Stimulated activated CD4-positive, alpha-beta T cell treated with anti-CD3 and anti-CD28 coated beads, Interleukin-1b, Interleukin-23, amount 100 ng/mL, for 4 hours (primary cell): ENCODE measurements at places on chromosomes 16 and 17.

DNA sequence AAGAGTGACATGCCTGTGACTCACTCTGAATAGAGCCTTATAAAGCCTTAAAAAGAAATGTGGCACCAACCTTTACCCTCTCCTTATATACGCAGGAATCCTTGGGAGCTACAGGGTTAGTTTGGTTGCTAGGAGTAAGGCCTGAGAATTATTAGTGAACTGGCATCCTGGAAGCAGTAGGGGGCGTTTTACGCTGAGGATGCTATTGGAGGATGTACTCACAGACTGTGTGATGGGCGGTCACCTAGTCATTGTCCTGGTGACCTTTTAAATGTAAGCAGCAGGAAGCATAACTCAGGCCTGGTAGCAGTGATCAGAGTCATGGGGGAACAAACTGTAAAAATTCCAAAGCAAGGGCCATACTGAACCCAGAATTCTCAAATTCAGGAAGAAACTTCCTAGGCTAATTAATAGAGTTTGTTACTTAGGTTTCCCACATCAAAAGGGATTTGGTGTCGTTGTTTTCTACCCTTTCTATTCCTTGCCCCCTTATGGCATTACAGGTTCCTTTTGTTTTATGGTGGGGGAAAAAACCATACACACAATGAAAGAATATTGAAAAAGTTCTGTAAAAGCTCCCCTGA, 153.8 kb downstream of the SNX11 start:
- no peak for DNase-seq

DNA sequence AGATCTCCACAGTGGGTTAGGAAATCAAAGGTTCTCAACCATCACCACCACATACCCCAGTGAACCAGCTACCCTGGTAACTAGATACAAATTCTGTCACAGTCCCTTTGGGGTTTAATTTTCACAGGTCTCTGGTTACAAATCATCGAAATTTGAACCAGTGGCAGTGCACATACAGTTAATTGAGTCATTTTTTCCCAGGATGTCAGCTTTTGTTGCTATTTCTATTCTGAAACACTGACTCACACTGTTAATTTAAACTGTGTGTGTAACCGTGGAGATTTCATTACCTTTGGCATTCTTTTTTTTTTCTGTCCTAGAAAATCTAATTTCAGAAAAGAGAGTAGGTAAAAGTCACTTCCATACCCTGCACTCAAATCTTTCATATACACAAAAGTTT, 511.5 kb downstream of the TOX3 start:
- DNase-seq: no peak

- DNase-seq: no peak
Measured at GRCh38 chr17:3808701-3809100, 7.7 kb upstream of the ITGAE start.

GRCh38 chr16:3059723-3060242, 5.7 kb upstream of the IL32 start:
- DNase-seq: no peak

DNA sequence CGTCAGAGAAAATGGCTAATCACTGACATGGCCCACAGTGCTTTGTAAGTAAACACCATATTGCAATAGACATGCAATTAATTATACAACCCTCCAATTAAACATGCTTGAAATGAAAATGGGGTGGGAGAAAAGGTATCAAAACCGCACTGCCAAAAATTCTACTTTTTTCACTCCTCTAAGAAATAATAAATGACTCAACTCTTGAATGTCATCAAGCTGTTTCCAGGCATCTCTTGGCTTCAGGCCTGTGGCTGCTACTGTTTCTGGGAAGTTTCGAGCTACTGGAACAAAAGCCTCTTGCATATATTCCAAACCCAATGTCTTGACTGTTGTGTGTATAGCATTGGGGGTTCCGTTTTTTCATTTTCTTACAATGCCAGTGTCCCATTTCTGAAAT, 412.6 kb downstream of the RBFOX1 start:
- no peak for DNase-seq

GRCh38 chr17:16444258-16444886, 29.0 kb downstream of the TRPV2 start:
- DNase-seq: no peak

- DNase-seq: peak; percentile 56
Measured at GRCh38 chr17:78013683-78014467, 55.4 kb downstream of the TNRC6C start.

GRCh38 chr16:11238272-11239202, 17.5 kb downstream of the SOCS1 start:
- no peak for DNase-seq

- no peak for DNase-seq
Measured at GRCh38 chr16:59849716-59850115, 1115.6 kb upstream of the GOT2 start.

GRCh38 chr17:76174037-76174436, 33.0 kb upstream of the FOXJ1 start:
- DNase-seq: no peak

DNA sequence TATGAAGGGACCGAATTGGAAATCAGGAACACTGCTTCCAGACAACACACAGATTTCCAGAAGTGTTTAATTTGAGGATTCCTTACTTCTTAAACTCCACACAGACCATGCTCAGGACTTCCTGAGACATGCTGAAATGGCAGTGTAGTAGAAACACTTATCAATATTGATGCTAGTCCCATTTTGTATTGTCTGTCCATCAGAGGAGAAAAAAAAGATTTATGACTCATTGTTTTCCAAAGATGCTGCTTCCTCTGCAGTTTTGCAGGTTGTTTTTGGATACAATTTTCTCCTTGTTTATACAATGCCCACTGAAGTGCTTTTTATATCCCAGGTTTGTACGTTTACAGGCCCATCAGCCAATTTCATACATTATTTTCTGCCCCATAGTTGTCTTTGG, 68.3 kb upstream of the TANC2 start:
- DNase-seq: no peak

GRCh38 chr17:57133486-57133885, 48.4 kb downstream of the AKAP1 start:
- DNase-seq: no peak

- DNase-seq: no peak
Measured at GRCh38 chr17:49630113-49630900, 47.6 kb downstream of the SPOP start.

DNA sequence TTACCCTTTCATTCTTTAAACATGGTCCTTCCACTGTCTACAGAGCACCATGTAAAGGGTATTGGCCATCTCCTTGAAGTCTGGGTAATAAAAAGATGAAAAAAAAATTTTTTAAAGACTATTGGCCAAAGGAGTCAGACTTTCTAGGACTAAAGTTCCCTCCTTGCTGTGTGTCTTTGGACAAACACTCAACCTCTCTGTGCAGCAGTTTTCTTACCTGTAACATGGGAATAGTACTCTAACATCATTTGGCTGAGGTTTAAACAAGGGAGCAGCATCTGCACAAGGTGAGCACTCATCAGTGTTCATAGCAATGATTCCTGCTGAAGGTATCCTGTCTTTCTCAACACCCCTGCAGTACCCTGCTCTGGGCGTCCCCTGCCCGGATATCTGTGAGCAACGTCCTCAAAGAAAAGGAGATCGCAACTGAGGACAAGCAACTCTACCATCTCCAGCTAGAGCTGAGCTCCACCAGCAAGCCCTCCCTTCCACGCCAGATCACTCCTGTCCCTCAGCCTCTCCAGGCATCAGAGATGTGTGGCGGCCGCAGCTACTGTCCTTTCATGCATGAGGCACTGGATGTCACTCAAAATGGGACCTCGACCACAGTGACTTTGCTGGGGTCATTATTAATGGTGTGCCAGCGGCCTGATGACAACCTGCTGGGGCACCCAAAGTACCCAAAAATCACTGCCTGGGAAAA, 29.5 kb upstream of the RPH3AL start:
- DNase-seq: no peak

DNA sequence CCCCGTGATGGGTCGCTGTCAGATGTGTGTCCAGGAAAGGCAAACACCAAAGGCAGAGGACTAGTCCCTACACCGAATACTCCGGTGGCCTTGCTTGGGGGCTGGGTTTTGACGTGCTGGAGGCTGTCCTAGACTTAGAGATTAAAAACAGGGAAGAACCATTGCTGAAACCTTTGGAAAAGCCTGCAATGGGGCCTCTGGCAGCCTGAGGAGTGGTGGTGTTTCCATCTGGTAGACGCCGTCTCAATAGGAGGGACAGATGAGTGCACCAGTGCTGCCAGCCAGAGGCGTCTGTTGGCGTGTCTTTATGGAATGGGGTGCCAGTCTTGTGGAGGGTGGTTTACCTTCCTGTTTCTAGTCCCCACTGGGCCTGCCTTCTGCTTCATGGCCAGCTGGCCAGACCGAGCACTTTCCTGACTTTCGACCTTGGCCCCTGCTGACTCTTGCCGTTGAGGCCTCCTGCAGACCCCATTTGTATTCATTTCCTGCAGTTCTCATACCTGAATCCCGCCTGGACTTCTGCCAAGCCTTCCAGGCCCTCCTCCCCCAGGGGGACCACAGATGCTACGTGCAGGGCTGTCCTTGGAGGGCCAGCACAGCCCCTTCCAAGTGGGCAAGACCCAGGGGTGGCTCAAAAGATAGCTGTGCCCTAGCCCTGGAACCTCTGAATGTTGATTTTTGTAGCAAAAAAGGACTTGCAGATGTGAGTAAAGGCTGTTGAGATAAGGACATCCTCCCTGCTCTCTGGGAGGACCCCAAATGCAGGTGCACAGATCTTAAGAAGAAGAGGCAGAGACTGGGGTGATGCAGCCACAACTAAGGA, 1.9 kb upstream of the DNASE1 start:
- no peak for DNase-seq

DNA sequence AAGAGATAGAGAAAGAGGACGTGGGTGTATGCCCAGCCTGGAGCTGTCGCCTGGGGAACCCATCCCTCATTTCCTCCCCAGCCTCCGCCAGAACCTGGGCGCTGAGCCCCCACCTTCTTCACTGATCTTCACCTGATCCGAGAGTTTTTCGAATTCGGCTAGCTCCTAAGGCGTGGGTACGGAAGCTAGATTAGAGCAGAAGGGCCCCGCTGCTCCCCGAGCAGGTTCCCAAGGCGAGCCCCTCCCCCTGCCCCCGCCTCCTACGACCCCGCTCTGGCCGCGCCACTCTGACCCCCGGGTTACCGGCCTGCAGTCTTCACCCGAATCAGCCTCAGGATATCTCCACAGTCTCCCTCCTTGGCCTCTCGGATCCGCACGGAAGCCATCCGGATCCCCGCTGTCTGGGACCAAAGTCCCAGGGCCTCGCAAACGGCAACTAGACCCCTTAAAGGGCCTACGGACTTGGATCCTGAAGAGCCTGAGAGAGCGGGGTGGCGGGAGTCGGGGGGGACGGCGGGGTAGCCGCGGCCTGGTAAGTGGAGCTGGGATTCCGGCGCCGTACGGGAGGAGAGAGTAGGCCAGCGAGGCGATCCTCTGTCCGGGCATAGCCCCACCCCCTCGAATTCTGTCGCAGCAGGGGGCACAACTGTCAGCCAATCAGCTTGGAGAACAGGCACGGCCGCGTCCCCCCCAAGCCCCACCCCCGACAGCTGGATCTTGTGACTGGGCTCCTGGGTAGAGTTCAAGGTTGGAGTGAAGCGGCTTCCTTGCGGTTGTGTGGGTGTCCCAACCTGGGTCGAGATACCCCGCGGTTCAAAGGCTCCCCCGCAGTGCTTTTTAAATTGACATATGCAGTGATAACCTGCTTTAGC, at the start of gene SAT2:
Gene SAT2, minus strand, starts transcription at position 572 of the 872 bp plus-strand sequence. Its CDS starts 186 bp downstream, at position 386.
- DNase-seq: peak; percentile 74

DNA sequence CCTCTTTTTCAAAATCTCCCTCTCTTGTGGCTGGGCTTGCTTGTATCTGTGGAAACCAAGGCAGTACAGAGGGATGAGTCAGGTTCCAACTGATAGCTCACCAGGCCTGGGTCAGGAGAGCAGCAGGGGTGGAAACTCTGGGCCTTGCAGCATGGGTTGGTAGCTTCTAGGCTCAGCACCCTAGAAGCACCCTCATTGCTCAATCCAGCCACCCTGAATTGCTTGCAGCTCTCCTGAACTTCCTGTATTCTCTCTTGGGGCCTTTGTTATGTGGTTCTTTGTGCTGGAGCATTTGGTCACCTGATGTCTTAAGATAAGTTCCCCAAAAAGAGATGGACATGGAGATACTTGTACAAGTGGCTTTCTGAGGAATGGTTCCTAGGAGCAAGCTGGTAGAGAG, 169.4 kb downstream of the IRX5 start:
- no peak for DNase-seq

- DNase-seq: no peak
Measured at GRCh38 chr17:66826856-66827255, 8.1 kb upstream of the CACNG5 start.

DNA sequence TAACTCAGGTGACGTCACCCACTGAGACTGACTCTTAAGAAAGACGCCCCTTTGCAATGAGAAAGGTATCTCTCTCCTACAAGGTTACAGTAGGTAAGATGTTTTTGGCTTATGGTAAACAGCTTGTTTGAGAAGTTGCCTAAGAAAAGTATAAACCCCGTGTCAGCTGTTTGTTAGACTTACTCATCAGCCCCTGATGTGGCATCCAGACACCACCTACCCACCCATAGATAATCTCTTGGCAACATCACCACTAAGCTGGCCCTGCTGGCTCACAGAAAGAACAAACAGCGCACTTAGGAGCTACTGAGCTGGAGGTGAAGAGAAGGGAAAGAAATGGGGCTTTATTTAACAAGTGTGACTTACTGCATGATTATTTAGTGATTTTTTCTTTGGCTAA, 121.0 kb downstream of the PARN start:
- DNase-seq: no peak

DNA sequence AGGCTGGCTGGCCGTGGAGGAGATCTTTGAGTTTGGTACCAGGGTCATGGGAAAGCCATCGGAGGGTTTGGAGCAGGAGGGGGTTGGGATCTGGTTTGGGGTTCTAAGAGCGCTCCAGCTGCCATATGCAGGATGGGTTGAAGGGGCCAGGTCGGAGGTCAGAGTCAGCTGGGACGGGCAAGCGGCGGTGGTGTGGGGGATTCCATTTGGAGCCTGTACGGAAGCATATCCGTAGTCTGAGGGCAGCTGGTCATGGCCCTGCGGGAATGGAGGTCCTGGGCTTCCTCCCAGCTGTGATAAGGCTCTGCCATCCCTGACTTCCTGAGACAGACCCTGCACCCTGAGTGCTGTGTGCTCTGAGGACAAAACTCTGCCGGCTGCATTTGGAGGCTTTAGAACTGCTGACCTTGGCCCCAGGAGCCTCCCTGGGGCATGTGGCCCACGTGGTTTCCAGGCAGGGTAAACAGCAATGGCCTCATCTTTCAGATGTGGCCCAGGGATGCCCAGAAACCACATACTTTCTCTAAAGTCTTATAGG, 46.5 kb downstream of the ATP2C2 start:
- no peak for DNase-seq

DNA sequence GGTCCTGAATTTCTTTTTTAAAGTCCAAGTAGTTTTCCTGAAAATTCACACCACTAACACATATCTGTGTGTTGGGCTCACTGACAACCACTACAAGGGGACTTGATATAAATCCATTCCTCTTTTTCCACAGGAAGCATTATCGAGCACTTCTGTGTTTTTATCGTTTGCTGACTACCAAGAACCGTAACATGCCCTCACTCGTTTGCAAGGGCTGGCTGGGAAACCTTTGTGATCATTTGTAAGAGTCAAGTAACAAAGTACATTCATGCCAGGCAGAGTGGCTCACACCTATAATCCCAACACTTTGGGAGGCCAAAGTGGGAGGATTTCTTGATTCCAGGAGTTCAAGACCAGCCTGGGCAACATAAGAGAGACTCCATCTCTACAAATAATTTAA, 62.1 kb downstream of the ZZEF1 start:
- no peak for DNase-seq

GRCh38 chr17:59830007-59830630, 62.6 kb downstream of the TUBD1 start:
- DNase-seq: no peak

- DNase-seq: no peak
Measured at GRCh38 chr17:51493206-51493605, 232.9 kb downstream of the UTP18 start.

GRCh38 chr16:50613964-50614474, 65.8 kb downstream of the NKD1 start:
- DNase-seq: no peak
